ENCODE measurements at places on chromosomes 4 and X. TPM values are rescaled to one million over a fixed set of nuclear protein-coding genes. Genes with fewer than 3 reads are reported as not detected.
A peak's percentile ranks its signal among the peaks of the same experiment; 100 is the strongest.

GRCh38 chr4:38946919-38947318 lies 79.3 kb downstream of the FAM114A1 start:
- DNase-seq, result no peak

DNA sequence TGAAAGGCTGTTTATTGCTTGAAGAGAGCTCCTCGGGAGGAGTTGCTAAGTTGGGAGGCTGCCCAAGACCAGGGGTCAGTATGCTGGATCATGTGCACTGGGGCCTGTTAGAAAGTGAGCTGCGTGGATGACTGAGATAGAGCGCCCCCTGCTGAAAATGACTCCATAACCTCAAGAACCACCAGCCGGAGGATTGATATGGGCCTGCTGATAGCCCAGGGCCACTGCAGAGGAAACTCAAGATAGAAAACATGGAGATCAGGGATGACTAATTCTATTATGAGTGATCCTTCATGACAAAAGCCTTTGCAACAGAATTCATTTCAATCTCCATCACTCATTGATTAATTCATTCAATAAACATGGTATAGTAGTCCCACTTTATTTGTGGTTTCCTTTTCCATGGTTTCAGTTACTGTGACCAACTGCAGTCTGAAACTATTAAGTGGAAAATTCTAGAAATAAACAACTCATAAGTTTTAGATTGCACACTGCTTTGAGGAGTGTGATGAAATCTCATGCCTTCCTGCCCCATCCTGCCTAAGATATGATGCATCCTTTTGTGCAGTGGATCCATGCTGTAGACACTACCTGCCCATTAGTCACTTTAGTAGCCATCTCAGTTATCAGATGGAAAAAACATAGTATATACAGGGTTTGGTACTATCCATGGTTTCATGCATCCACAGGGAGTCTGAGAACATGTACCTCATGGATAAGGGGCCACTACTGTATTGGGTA lies 126.7 kb upstream of the MBNL3 start:
- no peak for DNase-seq

GRCh38 chr4:170091069-170091696 lies 1.4 kb upstream of the AADAT start:
- DNase-seq, result no peak

DNA sequence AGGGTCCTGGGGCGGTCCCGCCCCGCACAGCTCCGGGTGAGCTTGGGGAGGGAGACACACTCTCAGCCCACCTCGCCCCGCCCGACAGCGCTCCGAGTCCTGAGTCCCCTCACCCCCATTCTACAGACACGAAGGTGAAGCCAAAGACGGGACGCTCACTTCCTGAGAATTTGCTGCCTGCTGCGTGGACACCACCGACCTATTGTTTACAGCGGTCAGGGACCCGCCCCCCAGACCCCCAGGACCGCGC lies 796 bp upstream of the ZNF141 start:
- no peak for DNase-seq

- no peak for DNase-seq
These were observed 46.0 kb upstream of the PBDC1 start for GRCh38 chrX:76126851-76127250.

GRCh38 chr4:183398298-183399125 lies 45.9 kb upstream of the CDKN2AIP start:
- peak; percentile 45 for DNase-seq

GRCh38 chr4:122534776-122535175 lies 78.3 kb upstream of the IL2 start:
- no peak for DNase-seq

GRCh38 chr4:184247421-184247820 lies 29.7 kb upstream of the ENPP6 start:
- no peak for DNase-seq

DNA sequence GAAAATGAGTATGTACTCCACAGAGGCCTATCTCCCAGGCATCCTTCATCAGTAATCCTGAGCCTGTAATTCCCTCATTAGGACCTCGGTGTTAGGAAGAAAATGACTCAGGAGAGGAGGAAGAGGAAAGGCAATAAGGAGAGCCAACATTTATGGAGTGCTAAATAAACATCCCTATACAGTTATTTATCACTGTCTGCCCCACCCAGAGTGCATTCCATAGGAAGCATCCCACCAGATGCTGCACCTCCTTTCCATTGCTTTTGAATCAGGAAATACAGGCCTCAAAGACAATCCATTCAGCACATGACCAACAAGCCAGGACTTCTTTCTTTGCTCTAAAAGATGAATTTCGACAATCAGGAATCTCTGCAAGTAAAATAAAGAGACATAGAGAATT lies 47.6 kb downstream of the USP38 start:
- DNase-seq, result no peak

- peak; percentile 34 for DNase-seq
These were observed 133.8 kb downstream of the LDB2 start for GRCh38 chr4:16764622-16765021.

- no peak for DNase-seq
These were observed 67.7 kb upstream of the GPR78 start for GRCh38 chr4:8512510-8512909.

DNA sequence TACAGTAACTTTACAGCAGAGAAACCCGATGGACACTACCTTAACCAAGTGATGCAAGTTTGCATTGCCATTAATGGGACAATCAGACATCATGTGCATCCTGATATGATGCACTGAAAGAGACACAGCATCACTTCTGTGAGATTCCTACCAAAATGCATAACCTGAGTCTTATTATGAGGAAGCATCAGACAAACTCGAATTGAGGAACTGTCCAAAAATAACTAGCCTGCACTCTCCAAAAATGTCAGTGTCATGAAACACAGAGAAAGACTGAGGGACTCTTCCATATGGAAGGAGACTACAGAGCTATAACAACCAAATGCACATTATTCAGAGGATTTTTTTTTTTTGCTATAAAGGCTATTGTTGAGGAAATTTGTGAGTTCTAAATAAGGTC lies 66.6 kb upstream of the IQSEC2 start:
- DNase-seq, result no peak

Gene GASK1B
- total RNA-seq, result 36.9 TPM

Gene AASDH
- 21.7 TPM for total RNA-seq

Gene ADH1B
- 4.6 TPM for total RNA-seq

Gene SLC4A4
- 149 TPM for total RNA-seq

Gene CSAG3
- not detected for total RNA-seq

Gene GPC3
- 0.54 TPM for total RNA-seq

Gene SERPINA7
- not detected for total RNA-seq

Gene CD40LG
- not detected for total RNA-seq

Gene UGT2B7
- total RNA-seq, result not detected

Gene TREX2
- 0.57 TPM for total RNA-seq

Gene PRRG1
- 26.9 TPM for total RNA-seq

All from dorsolateral prefrontal cortex (tissue), 122 donors.